Renal pelvis (tissue), 12 donors: ENCODE measurements at places on chromosomes 4 and X.

- no peak for DNase-seq
These were observed 69.8 kb downstream of the GBA3 start for GRCh38 chr4:22762548-22762947.

GRCh38 chrX:119753001-119753400 lies 5.4 kb upstream of the SOWAHD start:
- DNase-seq, result no peak

DNA sequence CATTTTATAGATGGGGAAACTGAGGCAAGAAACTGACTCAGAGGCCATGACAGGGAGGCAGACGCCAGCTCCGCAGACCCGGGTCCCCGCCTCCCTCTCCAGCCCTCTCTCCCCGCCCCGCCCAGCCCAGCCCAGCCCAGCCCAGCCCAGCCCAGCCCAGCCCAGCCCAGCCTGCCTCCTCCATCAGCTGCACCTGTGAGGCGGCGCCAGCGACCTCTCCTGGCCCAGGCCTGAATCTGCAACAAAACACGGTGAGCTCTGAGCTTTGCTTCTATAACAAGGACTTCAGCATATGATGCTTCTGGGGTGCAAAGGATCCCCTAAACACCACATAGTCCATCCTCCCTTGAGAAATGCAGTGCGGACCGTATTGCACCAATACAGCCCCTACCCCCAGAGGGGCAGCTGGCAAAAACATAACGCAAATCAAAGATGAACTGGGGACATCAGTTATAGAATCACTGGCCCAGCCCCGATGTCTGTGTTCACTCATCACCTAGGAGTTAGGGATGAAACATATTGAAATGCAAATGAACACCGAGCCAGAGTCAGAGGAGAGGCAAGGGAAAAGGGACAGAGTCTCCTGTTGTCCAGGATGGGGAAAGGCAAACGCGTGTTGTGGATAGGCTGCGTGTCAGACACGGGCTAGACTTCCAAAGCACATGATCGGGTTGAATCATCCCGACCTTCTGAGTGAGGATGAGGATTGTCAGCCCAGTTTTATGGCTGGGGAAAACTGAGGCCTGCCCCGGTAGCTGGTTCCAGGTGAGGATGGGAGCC lies 216.1 kb upstream of the PSAPL1 start:
- DNase-seq, result no peak

DNA sequence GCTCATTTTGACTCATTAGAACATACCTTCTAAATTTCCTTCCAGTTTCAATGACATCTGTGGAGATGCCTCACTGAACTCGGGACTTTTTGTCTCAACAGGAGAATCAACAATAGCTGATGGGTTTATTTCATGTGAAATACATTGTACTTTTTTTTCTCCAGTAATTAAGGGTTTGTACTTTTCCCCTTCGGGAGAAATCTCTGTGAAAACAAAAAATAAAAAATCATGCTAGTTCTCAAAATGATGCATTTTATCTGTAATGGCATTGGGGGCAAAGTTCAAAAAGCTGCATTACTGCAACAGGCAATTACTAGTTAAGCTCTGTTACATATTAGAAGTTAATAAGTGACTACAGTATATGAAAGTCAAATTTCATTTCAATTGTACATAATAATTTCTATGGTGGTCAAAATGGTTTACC lies 167.3 kb upstream of the SH3RF1 start:
- DNase-seq, result no peak

- DNase-seq, result no peak
These were observed 135.0 kb downstream of the GPC3 start for GRCh38 chrX:133850399-133850798.

DNA sequence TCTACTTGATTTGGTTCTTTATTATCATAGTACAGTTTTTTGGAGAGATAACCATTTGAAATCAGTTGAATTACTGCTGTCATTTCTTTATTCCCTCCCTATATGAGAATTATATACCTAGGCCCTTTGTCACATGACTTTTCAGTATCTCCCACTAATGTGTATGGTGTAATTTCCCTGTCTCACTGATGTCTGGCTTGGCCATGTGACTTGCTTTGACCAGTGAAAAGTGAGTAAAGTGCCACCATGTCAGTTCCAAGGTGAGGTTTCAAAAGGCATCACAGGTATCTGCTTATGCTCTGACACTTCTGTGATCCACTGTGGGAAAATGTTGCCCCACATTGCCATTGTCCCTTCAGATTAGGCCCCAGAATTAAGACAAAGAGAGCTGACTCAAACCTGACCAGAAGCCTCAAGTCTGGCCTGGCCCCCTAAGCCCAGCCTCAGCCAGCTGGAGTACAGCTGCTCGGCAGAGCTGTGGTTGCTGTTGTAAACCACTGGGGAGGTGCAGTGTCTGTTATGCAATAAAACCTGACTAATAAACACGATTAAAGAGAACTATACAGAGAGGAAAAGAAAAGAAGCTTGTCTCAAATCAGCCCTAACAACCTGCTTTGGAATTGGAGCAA lies 27.5 kb downstream of the SETD7 start:
- DNase-seq, result no peak

GRCh38 chr4:185559915-185560281 lies 24.6 kb upstream of the PDLIM3 start:
- no peak for DNase-seq

DNA sequence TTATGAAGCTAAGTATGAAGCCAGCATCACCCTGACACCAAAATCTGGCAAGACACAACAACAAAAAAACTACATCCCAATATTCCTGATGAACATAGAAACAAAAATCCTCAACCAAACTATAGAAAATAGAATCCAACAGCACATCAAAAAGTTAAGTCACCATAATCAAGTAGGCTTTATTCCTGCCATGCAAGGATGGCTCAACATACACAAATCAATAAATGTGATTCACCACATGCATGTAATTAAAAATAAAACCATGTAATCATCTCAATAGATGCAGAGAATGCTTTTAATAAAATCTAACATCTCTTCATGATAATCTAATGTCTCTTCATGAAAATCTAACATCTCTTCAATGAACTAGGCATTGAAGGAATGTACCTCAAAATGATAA lies 249.4 kb upstream of the GK2 start:
- DNase-seq, result no peak

DNA sequence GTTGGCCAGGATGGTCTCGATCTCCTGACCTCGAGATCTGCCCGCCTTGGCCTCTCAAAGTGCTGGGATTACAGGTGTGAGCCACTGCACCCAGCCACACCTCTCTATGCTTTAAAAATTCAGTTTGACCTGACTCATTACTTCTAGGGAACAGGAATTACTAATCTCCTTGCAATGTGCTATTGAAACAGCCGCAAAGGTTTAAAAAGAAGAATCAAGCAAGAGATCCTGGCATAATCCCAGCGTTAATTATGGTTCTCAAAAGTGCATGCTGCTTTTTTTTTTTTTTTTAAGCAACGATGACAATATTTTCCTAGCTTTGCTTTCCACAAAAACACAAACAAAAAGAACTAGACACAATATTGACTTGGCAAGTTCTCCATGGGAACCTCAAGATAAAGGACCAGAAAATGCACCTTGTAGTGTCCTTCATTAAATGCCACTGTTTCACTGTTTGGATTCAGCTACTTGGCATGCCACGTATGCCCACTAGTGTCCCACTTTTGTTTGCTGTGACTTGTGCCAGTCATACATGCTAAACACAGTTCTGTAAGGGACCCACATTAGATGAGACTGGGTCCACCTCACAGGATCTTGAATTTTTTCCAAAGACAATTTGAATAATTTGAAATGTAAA lies 112.6 kb upstream of the PPARGC1A start:
- no peak for DNase-seq

GRCh38 chrX:8044947-8045346 lies 117.7 kb upstream of the PNPLA4 start:
- no peak for DNase-seq

DNA sequence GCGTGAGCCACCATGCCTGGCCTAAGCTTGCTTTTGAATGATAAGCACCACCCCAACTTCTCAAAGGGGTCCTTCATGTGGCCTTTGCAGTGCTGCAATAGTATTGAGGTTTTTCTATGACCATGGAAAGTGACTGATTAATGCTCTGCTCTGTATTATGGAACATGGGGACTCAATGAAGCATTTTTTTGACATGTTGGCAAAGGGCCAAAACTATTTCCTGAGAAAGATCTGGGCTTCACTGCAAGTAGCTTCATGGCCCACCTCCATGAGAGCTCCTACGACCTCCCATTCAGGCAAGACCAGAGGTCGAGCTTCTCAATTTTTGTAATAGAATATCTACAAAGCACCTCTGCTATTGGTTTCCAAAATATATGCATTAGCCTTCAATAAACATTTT lies 16.7 kb upstream of the SEPTIN6 start:
- DNase-seq, result no peak

- no peak for DNase-seq
These were observed 1.4 kb downstream of the GATA1 start for GRCh38 chrX:48787505-48788443.

DNA sequence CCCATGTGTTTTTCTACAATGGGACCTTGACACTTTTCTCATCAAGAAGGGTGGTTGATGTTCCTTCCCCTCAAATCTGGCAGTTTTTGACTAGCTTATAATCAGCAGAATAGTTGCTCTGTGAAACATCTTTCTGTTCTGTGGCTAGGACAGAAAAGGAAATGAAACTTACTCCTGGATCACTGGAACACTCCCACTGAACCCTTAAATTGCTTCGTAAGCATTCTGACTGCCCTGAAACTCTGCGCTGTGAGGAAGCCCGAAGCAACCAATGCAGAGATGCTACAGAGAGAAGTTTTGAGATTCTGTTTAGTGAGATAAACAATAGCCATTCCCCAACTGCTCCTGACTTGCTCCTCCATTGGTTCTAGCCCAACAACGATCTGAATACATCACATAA lies 602.2 kb downstream of the CENPC start:
- no peak for DNase-seq

DNA sequence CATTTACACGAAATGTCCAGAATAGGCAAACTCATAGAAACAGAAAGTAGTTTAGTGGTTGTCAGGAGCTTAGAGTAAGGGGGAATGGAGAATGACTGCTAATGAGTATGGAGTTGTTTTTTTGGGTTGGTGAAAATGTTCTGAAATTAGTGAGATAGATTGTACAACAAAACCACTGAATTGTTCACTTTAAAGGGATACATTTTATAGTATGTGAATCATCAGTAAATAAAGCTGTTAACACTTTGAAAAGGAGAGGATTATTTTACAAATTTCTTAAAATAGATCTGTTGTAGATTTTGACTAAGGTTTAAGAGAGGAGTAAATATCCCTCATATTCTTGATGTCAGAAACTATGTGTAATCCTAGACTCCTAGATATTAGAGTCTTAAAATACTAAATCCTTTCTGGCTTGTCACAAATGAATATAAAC lies 82.7 kb downstream of the RAPGEF2 start:
- DNase-seq, result no peak

GRCh38 chr4:38327174-38327573 lies 336.8 kb upstream of the KLF3 start:
- DNase-seq, result no peak

DNA sequence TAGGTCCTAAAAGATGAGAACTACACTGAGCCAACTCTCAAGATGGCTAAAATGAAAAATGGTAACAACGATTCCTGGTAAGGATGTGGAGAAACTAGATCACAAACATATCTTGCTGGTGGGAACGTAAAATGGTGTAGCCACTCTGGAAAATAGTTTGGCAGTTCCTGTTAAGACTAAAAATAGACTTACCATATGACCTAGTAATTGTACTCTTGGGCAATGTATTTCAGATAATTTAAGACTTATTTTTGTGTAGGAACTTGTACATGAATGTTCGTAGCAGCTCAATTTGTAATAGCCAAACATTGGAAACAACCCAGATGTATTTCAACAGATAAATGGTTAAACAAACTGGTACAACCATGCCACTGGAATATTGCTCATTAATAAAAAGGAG lies 106.2 kb downstream of the HDAC8 start:
- DNase-seq, result no peak

DNA sequence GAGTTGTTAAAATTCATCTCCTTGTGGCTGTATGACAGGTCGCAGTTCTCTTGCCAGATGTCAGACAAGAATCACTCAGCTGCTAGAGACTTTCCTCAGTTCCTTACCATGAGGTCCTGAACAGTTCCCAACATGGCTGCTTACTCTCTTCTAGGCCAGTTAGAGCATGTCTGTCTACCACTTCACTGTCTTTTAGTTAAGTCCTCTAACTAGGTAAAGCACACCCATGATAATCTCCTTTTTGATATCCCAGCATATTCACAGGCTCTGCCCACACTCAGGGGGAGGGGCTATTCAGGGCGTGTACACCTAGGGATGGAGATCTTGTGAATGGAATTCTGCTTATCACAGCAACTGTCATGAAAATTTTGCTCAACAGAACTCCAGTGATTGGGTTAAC lies 190.1 kb downstream of the ADAMTS3 start:
- DNase-seq, result no peak

DNA sequence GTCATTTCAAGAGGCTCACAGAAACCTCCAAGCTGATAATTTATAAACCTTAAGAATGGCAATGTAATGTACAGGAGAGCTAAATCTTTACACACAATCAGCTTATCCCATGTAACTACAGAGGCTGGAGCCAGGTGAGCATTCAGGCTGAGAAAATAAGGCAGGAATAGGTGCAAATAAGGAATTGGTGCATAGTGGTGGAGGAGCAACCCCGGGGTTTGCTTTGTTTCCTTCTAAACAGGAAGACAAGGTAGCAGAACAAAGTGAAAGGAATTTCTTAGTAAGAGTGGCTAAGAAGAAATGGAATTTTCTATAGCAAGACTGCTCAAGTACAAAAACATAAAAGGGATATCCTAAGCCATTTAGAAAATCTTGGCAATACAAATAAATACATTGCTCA lies 82.4 kb downstream of the NR3C2 start:
- DNase-seq, result no peak

DNA sequence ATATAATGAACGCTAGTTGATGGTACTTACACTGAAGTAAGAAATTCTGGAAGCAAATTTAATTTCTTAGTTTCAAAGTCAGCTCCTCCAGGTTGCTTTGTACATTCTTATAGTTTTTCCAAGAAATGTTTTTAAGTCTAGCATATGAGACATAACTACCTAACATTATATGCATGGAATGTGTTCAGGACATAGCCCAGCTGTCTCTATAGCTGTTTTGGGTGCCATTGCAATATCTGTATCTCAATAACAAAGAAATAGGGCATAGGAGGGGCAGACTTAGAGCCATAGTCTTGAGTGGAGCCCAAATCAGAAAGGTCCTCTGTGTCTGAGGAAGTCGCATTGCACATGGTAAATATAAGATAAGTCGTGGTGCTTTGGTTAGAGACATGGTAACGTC lies 143.4 kb downstream of the CBR4 start:
- no peak for DNase-seq

DNA sequence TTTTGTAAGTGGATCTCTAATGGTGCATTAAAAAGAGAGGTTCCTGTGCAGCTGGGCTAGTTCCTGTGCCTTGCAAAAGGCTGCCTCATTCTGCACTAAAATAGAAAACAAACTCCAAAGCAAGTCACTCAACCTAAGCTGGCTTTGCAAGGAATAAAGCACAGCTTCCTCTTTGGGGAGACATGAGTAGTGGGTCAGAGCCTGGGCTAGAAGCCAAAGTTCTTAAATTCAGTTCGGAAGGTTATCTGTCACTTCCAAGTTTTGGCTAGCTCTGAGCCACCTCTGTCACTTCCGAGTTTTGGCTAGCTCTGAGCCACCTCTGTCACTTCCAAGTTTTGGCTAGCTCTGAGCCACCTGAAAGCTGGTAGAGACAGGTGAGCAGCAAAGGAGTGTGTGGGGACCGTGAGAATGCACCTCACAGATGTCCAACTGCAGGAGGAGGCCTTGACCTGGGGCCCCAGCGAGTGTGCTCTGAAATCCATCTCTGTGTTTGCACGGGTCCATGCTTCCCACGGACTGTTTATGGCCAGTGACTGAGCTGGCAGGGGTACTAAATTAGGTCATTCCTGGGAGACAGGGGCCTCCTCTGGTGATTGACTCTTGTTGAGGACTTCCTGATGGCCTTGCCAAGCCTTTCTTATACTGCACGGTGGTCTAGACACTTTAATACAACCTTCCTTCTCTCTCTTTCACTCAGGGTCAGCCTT lies 36.4 kb upstream of the MAMLD1 start:
- peak; percentile 12 for DNase-seq
